ENCODE measurements at places on chromosomes 5 and 9.

DNA sequence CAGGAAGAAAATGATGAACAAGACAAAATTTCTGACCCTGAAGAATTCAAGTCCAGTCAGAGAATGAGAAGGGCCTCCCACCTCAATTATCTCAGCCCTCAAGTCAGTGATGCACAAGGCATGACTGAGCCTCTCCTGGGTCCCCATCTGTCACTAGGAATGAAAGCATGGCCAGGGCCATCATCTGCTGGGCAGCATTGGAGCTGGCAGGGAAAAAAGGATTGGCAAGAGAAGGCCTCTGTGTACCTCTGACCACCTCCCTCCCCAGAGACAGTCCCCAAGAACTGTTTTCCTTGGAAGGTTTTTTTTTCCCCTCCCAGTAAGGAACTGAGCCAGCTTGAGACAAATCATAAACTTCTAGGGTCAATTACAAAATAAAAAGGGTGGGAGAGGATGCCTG, 76.7 kb downstream of the KLHL3 start:
- no peak for DNase-seq

DNA sequence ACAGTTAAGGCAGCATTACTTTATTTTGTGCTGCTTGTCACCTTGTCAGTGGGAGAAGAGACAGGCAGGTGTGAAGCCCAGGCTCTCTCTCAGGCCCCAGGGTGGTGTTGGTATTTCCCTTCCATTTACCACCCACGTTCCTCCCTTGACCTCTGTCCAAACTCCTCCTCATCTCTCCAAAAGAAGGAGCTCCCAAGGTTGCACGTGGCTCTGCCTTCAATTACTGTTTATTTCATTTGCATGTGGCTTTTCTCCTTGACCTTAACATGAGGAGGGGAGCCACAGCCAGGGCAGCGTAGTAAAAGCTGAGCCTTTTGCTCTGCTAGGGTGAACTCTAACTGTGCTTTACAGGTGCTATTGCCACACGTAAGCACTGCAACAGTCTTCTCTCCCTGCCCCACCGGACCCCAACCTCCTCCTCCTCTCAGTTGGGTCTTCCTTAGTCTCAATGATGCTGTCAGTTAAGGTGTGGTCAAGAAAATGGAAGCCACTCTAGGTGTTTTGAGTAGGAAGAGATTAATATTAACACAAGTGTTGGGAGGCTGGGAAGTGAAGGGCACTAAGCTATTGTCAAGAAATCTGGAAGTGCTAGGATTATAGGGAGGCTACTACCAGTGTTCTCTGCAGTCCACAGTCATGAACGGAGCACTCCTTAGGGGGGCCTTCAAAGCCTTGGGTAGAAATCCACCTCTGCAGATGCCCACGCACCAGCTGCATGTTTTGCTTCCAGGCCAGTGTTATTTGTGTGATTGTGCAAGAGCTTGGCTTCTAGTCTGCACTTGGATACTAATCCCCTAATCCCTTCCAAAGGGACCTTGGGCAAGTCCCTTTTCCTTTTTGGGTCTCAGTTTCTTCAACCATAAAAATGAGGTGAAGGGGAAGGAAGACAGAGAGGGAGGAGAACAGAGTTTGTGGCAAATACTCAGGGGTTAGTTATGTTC, 3.9 kb upstream of the ALDH1B1 start:
- peak; percentile 57 for DNase-seq

DNA sequence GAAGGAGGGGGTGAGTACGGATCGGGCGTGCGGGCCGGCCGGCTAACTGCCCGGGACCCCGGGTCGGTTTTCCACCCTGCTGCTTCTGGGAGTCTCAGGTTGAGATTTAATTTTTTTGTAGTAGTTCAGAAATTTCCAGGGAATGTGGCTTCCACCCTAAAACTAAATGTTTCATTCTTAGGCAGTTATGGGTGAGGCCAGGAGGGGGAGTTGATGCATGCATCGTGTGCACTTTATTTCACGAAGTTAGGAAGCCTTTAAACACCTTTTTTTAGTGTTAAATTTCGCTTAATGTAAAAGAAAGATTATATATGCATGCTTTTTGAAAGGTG, 905 bp downstream of the CDK9 start:
- DNase-seq: peak; percentile 41

GRCh38 chr5:179878222-179879002, 19.8 kb upstream of the MRNIP start:
- no peak for DNase-seq

GRCh38 chr5:887947-888637, 4.5 kb downstream of the BRD9 start:
- DNase-seq: no peak

- DNase-seq: no peak
Measured at GRCh38 chr5:111865356-111865755, 108.4 kb upstream of the NREP start.

GRCh38 chr5:40601198-40601868, 78.4 kb upstream of the PTGER4 start:
- no peak for DNase-seq

DNA sequence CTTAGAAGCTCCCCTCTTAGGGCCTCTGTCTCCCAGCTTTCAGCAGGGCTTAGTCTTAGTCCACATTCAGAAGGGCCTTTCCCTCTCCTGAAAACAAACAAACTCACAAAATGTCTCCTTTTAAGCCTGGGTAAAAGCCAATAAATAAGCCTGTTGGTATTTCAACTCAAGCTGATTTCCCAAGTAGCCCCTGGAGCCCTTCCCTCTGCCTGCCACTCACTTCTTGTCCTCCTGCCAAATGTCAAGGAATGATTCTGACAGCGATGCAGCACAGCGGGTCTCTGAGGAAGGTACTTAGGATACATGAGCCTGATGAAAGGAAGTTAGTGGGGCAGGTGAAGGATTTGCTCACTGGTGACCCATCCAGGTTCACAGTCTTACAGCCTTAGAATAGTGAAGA, 210.5 kb downstream of the PJA2 start:
- DNase-seq: no peak

DNA sequence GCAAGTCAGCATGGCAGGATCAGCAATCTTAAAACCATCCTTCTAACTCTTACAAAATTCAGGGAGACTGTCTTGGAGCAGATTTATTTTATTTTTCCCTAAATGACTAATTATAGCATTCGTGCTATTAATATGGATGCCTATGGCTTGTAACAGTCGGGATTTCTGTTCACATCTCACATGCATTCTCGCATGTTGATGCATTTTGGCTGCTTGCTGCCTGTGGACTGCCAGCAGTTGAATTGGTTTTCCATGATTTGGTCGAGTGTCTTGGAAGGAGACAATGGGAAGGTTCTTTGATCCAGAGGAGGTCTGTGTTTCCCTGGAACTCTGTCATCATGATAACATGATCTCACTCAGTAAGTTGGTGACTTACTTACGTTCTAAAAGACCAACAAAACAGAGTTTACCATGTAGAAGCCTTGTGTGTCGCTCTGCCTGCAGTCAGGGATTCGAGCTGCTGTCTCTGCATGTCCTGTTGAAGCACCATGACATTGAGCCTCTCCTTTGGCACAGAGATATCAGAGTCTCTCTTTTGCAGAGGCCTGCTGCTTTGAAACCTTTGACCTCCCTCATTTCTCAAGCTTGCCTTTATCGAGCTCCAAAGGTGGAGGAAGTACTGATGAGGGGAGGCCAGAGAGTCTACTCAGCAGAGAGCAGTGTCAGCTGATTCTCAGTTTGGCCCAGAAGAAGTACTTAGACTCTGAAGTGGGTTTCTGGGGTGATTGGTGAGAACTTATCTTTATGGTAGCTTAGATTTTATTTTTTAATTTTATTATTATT, 82.4 kb downstream of the ARHGAP26 start:
- no peak for DNase-seq

DNA sequence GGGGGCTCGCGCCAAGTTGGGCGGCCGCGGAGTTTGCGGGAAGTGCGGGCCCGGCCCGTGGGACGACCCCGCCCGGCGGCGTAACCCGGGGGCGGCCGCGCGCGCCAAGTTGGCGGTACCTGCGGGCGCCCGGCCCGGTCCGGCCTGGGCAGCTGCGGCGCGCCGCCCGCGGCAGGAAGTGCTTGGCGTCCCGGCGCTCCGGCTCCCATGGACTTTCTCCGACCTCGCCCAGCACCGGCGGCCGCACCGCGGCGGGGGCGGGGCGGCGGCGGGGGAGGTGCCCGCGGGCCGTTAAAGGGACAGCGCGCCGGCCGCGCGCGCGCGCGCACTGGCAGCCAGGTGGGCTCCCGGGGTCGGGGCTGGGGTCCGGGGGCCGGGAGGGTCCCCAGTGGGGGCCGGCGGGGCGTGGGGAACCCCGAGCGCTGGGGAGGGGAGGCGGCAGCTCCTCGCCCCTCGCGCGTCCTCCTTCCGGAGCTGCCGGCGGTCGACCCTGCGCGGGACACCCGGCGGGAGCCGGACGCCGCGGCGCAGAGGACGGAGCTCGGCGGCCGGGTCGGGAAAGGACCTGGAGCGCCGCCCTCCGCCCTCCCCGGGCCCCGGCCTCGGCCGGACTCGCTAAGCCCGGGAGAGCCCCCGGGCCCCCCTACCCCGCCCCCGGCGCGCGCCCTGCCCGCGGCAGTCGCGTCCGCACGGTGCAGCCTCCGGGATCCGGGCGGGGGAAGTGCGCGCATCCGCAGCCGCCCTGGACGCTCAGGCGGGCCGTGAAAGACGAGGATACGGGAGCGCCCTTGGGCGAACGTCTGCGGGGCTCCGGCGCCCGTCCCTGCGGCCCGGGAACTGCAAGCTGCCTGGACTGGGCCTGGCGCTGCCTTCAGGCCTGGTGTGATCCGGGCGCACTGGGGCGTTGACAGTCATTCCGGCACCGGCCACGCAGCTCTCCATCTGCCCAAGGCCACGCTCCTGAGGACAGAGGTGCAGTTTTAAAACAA, at the start of gene NACC2:
NACC2 (minus strand) TSS at position 220 of the 989 bp plus-strand sequence. CDS start 44,768 bp downstream, outside the sequence.
- peak; percentile 92 for DNase-seq

DNA sequence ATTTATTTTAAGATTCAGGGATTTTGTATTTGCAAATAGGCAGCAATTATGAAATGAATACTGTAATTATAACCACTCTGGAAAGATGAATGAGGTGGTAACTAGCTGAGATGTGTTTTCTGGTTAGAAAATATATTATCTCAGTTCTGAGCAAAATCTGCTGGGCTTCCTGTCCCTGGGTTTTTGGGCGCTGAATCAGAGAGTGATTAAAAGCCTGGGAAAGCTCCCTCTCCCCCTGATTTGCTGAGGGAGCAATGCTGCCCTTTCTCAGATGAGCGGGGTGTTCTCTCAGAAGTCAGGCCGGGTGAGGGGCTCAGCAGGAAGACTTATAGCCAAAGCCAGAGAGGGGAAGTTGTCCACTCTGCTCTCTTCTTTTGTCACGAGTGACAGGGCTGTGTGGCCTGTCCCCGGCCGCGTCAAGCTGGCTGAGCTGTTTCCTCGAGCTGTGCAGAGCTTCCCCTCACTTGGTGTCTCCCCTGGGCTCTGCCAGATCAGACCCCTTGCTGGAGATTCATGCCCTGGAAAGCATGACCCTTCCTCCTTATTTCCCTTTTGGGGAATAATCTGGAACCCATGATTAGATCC, 39.8 kb upstream of the PITX1 start:
- DNase-seq: no peak

DNA sequence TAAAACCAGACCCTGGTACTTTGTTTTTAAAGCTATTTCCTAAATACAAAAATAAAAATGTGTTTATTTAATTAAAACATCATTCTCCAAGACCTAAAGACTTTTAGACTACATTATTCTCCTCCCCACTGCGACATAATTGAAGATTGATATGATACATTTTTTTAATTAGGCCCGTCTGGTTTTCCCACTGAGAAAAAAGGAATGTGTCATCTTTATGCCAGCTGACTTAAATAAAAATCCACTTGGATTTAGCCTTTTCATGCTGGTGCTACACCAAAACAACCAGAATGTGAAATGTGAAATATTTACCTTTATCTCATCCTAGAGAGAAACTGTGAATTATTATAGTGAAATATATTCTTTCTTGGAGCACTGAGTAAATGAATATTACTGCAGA, 155.5 kb upstream of the PPP1R2B start:
- DNase-seq: no peak

GRCh38 chr5:68261169-68261568, 45.6 kb downstream of the PIK3R1 start:
- no peak for DNase-seq

DNA sequence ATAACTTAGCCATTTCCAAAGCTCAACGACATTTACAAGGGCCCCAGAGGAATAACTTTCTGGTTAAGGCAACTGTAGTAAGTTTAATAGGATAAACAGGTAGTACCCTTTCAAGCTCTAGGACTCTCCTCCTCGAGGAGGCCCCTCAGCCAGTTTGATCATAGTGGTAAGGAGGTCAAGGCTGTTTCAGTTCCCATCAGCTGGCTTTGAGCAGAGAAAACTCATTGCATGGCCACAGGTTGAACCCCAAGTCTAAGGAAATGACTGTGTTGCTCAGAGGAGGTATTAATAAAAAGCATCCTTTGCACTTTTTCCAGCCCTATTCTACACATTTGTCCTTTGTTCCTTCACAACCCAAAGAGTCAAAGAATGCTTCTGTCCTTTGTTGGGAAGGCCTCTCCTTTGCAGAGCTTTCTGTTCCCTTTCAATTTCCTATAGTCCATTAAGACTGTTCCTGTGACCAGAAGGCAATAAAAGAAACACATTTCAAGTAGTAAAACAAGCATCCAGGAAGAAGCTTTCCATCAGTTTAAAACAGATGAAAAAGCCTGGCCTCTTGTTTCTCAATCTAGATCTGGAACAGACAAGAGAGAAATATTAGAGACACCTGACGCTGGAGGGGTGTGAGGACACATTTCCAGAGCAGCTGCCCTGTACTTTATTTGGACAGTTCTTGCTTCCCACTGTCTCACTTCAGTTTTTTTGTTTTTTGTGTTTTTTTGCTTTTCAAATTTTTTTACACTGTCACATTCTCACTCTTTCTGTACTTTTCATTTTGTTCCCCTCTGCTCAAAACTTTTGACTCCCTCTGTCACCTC, 54.1 kb downstream of the PRRC1 start:
- no peak for DNase-seq

DNA sequence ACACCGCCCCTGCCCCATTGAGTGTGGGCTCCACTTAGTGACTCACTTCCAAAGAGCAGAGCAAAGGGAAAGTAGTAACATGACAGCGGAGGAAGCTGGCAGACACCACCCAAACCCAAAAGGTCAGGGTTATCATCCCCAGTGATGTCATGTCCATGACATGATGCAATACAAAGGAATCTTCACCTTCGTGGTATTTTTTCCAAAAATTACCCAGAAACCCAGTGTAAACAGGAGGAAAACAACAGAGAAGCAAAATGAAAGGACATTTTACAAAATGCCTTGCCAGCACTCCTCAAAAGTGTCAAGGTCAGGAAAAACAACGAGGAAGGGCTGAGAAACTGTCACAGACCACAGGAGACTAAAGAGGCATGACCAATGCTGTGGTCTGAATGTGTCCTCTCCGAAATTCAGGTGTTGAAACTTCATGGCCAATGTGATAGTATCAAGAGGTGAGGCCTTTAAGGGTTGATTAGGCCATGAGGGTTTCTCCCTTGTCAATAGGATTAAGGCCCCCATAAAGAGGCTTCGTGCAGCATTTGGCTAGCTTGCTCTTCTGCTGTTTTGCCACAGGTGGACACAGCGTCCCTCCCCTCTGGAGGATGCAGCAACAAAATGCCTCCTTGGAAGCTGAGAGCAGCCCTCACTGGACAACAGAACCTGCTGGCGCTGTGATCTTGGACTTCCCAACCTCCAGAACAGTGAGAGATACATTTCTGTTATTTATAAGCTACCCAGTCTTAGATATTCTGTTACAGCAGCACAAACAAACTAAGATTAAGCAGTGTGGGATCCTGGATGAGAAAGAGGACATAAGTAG, 30.5 kb upstream of the MED10 start:
- DNase-seq: no peak

- DNase-seq: no peak
Measured at GRCh38 chr9:123440256-123440655, 84.3 kb downstream of the CRB2 start.

GRCh38 chr5:113205323-113205722, 228.7 kb downstream of the DCP2 start:
- no peak for DNase-seq
